ENCODE measurements at places on chromosomes 13 and 19. TPM values are rescaled to one million over a fixed set of nuclear protein-coding genes. Genes with fewer than 3 reads are reported as not detected.

DNA sequence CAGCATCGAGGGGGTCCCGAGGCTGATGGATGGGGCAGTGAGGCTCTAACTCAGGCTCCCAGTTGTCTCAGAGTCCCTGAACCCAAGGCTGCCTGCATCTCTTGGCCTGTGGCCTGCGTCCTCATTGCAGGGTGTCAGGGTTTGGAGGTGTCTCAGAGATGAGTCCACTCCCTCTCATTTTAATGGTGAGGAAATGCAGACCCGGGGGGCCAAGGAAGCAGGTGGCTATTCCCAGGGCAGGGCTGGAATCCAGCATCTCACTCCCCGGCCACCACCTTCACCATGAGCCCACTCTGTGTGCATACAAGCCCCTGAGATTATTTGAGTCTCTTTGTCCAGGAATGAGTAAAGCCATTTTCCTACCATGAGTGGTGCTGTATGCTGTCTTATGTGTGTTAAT is 21.4 kb downstream of the TEX29 start:
- no peaks in the 10 kb centered on the region for H3K27me3 ChIP-seq
- peaks cover 4% of the 10 kb centered on the region for H3K4me1 ChIP-seq
- DNase-seq, result no peak
- H3K27ac ChIP-seq, result no peak overlapping the region

GRCh38 chr13:42398533-42398932 is 126.6 kb downstream of the AKAP11 start:
- H3K4me3 ChIP-seq, result no peak overlapping the region
- H3K4me1 ChIP-seq, result peaks cover 71% of the 10 kb centered on the region
- DNase-seq, result no peak
- no peaks in the 10 kb centered on the region for H3K27me3 ChIP-seq

Gene ADAMTS10
- 3.6 TPM for total RNA-seq

Gene RUVBL2
- 106 TPM for total RNA-seq

Gene PEG3
- total RNA-seq, result not detected
